Astrocyte of the hippocampus (primary cell): ENCODE measurements at places on chromosomes 5 and 9.

- no peak for DNase-seq
Measured at GRCh38 chr5:103883143-103883542, 320.6 kb upstream of the NUDT12 start.

GRCh38 chr9:21782205-21782604 lies 20.2 kb upstream of the MTAP start:
- no peak for DNase-seq

GRCh38 chr5:10352430-10353240 lies 860 bp upstream of the MARCHF6 start:
- peak; percentile 77 for DNase-seq

DNA sequence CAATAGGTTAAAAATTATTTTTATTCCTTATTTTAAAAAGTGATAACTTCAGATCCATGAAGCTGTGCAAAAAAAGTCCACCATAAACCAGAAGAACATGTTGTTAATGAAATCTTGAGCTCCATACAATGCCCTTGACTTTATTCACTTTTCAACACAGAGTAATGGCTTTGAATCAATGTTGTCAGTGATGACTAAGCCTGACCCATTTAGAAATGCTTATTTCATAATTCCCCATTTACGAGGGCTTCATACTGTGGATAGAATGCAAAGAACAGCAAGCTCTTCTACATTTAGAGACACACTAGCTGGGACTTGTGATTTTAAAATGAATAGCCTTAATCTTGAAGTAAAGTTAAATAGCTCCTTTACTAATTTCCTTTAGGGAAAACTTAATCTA lies 25.7 kb upstream of the IL9 start:
- DNase-seq, result no peak

DNA sequence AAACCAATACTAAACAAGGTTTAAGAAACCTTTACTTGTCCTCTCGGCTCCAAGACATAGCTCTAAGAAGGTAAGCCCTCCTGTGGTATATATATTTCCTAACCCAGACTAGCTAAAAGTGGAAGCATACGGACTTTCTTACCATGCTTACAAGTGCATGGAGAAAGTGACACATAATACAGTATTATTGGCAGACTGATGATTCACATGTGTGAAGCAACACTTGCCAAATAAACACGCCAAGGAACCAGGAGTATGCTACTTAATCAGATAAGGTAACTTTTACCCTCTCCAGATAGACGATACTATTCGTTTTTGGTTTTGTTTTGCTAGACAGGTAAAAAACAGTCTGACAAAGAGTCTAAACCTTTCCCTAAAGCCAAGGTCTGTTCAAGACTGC lies 264.1 kb downstream of the MLLT3 start:
- no peak for DNase-seq

DNA sequence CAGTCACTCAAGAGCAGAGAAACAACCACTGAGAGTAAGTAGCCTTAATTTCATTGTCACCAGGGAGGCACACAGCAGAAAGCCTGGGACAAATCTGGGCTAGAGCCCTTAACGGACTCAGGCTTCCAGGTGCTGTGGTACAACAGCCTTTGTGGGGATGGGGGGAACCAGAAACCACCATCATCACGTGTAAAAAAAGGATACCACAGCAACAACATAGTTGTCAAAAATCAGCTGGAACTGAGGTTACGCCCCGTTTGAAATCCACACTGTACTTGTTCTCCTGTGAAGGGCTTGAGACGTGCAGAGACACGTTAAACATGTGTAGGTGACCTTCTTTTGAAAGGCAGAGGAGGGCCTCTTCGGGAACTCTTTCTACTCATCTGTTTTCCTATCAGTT lies 16.6 kb upstream of the PLPP1 start:
- no peak for DNase-seq

DNA sequence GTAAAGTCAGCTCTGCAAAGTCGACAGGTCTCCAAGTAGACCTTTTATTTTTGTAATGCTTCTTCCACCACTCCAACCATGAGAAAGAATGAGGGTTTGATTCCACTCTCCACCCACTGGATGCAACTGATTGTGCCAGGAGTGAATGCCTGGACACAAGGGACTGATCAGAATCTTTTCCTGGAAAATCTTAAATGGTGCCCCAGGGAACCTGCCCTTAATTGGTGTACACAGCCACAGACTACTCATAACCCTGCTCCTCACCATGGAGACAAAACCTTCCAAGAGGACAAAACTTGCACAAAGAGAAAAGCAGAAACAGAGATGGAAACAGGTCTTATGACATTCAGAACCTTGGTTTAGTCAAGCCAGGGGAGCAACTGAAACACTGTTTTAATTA lies 208.6 kb upstream of the BRINP1 start:
- DNase-seq, result no peak

DNA sequence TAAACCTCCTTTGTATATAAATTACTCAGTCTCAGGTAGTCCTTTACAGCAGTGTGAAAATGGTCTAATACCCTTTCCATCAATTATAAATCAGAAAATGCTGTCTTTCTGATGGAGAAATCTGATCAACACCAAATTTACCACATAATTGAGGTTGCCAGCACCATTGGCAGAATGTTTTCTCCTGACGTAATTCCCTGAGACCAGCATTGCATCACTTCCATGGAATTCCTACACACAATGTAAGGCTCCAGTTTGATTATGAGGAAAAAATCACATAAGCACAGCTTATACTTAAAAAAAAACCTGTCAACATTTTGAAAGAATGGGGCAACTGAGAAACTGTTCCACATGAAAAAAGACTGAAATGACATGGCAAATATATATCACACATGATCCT lies 618.7 kb upstream of the CDH6 start:
- DNase-seq, result peak; percentile 65

DNA sequence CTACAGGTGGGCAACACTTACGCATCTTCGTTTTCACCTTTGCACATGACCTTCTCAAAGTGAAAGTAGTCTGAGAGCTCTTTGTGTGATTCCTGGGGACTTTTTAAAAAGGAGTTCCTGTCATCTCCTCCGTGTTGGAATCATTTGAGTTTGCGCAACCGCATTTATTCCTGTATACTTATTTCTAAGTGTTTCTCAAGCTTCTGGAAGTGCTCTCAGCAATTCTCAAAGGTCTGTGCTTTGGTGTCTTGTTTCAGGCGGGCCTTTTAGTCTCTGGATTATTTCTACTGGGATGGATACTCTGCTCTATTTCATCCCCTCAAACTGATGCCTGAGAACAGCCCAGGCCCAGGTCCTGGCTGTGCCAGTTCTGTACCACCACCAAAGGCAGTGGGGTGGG lies 226.5 kb upstream of the TUT7 start:
- no peak for DNase-seq

DNA sequence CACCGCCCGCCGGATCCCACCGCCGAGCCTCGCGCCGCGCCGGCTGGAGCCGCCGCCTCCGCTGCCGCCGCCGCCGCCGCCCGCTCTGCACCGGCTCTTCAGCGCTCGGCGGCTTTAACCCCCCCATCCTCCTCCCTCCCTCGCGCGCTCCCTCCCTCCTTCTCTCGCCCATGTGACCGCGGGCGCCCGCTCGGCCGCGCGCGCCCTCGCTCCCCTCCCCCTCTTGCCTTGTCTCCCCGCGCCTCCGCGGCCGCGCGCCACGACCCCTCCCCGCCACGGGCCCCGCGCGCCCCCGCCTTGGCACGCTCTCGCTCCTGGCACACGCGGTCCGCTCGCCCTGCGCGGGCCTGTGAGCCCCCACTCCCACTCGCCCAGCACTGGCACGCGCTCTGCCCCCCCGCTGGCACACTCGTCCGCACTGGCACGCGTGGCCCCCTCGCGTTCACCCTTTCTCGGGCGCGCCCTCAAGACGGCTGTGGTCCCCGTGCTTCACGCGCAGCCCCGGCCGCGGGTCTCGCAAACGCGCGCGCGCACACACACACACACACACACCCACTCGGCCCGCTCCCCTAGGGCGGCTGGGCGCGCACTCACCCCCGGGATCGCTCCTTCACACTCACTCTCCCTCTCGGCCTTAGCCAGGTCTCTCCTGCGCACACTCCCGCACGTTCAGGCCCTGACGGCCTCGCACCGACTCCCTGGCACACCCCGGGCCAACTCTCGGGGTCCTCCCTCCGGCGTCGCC lies at the start of gene CNTFR:
Gene CNTFR (minus strand): TSS at position 89 of the 745 bp plus-strand sequence. CDS start 20,743 bp downstream, outside the sequence.
- DNase-seq, result peak; percentile 64

DNA sequence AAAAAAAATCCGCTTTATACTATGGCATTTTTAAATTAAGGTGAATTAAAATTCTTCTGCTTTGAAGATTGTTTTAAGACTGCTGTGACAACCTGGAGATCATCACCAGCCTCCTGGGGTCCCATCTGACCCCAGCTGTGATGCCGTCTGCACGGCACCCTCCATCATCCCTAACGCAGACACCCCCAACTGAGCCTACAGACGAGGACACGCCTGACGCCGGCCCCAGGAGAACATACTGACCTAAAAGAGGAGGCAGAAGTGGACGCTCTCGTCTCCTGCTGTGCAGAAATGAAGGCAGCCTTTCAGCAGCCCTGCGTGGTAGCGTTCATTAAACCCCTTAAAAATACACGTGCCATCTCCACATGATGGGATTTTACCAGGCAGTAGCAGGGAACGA lies 125.6 kb upstream of the PPP1R26 start:
- no peak for DNase-seq

DNA sequence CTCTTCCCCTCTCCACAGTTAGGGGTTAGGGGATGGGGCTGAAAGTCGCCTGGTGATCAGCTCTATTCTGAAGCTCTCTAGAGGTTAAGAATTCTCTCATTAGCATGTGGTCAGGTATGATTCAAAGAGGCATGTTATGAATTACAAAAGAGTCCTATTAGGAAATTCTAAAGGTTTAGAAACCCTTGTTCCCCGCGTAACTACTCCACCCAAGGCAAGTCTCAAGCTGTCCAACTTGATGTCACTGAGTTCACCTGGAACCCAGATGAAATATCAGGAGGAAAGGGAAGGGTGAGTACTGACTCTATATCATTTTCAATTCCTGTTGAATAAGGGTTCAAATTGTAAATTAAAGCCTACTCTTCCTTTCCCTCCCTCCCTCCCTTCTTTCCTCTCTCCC lies 18.1 kb upstream of the RNF145 start:
- DNase-seq, result no peak

- no peak for DNase-seq
Measured at GRCh38 chr5:72301557-72301956, 18.5 kb downstream of the MRPS27 start.

DNA sequence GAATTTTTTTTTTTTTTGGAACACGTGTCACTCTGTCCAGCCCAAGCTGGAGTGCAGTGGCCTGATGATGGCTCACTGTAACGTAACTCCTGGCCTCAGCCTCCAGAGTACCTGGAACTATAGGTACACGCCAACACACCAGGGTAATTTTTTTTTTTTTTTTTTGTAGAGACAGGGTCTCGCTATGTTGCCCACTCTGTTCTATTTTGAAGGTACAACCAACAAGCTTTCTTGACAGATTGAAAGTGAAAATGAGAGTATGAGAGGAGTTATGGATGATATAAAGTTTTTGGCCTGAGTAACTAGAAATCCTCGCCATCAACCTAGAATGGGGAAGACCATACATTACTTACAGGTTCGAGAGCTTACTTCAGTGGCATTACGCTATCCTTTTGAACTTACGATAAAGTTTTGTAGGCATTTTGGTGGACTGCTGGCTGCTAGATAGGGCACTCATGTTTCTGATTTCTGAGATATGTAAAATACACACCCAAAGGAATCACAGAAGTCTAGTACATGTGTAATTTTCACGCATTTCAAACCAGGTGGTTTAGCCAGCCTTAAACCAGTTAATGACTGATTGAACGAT lies 806 bp upstream of the CDC42SE2 start:
- no peak for DNase-seq

DNA sequence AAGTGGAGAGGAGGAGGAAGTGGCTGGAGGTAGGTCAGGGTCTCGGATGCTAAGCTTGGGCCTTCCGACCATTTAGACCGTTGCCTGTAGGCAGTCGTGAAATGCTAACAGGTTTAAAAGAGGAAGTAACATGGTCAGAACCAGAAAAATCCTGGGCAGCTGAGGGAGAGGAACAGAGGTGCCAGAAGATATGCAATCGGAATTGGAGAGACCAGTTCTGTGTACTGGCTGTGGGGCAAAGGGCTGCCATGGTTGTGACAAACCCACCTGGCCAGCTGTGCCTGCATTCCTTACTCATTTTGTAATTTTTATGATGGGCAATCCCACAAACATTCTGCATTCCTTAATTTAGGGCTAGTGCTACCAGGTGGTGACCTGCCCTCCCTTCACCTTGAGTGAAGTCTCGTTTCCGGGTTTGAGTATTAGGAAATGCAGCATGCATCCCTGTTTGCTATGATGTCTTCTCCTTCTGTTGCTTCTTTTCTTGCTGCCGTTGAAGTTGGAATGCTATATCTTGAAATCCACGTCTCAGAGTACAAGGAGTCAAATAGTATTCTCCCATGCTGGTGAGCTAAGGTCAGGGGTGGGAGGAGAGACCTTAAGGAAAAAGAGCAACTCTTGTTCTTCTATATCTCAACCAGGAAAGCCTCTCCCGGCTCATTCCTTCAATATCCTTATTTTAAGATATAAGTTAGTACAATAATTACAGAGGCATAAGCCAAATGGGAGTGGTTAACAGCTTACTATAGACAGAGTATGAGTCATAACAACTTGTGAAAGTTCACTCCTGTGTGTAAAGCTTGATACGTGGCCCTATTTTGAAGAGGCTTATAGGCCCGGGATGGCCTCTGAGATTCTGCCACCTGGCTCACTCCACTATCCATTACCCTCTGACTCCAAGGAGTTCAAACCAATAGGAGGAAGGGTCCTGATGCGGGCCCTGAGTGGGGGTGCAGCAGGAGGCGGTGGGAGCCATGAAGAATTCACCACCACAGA lies 37.0 kb downstream of the B4GALT1 start:
- DNase-seq, result no peak

DNA sequence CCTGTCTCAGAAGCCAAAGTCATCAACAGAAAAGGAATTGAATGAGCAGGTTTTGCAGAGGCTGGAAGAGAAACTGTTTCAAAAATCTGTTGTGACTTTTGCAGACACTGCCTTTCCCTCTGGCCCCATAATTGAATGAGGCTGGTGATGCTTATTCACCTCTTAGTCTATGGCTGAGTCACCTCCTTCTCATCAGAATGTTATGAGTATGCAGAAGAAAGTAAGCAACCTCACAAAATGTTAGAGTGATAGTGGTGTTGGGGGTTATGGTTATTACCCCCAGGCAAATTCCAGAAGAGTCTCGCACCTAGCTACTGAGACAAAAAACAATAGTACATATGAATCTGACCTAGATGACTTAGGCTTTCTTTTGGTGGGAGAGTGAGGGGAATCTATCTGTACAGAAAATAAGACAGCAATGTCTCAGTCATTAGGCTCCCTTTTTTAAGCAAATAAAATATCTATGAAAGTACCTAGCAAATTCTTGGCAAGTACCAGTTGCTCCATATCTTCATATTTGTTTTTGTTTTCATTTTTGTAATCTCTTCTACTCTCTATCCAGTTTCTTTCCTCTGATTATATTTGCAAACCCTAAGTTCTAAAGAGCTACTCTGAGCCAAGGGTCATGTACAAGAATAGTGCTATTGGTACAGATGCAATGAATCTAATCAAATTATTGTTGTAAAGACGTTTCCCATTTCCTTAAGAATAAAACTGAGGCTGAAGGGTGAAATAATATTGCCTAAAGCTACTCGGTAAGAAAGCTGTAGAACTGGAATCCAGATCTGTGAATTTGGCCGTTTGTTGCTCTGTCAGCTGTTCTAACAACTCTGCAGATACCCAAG lies 498.1 kb upstream of the TNC start:
- peak; percentile 84 for DNase-seq
